MM.1S (cell line): ENCODE measurements at places on chromosomes 3 and 15.

GRCh38 chr3:139267300-139268246, 76.2 kb upstream of the MRPS22 start:
- DNase-seq, result no peak

DNA sequence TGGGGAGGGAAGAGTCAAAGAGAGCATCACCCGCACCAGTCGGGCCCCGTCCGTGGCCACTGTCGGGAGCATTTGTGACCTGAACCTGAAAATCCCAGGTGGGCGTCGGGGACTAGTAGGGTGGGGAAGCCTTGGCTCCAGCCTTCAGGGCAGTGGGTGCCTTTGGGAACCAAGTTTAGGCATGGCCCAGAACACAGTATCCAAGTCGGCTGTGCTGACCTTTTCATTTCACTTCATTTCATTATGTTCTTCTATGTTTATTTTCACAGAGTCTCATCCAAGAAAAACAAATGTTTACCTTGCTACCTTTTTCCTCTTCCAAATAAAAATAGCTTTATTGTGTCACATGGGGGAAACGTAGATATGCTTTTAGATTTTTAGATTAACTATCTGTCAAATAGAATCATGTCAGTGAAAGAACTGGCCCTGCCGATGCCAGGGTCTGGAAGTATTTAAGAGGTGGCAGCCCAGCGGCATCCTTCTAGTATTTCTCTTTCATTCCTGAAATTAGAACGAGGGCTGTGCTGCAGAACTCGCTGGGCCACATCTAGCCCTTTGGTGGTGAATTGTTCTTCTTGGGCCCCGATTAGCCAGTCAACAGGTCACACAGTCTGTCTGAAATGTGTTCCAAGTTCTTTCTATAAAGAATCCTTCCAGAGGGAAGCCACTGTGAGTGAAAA, 60.5 kb downstream of the DNASE1L3 start:
- DNase-seq, result no peak

GRCh38 chr3:21826416-21826815, 75.4 kb upstream of the ZNF385D start:
- peak; percentile 6 for DNase-seq

DNA sequence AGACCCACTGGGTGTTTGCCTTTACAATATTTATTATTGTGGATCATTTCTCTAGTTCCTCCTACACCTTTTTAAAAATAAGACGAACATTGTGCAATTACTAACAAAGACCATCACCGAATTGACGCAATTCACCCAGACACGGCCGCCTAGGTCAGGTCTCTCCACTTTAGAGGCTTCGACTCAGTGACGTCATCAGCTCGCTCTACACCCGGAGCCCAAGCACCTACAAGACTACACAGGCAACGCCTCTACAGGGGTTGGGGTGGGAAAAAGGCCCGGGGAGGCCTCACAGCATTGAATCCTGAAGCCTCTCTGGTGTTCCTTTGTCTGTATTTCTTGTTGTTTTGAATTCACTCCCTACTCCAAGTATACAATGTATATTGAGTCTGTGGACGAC, 16.6 kb downstream of the ZIC4 start:
- DNase-seq, result no peak

DNA sequence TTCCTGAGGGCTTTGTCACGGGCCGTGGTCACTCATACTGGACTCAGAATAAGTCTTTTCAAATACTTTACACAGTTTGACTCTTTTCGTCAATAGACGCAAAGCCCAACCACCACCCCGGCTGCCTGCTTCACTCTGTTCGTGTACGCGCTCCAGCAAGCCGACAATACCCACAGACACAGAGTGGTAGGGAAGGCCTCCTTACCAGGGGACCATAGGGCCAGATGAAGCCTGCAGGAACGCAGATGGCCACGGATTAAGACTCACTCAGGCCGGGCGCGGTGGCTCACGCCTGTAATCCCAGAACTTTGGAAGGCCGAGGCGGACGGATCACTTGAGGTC, 29.7 kb downstream of the EFCAB12 start:
- no peak for DNase-seq

- DNase-seq, result no peak
These were observed 42.3 kb downstream of the EFHB start for GRCh38 chr3:19891740-19892139.

DNA sequence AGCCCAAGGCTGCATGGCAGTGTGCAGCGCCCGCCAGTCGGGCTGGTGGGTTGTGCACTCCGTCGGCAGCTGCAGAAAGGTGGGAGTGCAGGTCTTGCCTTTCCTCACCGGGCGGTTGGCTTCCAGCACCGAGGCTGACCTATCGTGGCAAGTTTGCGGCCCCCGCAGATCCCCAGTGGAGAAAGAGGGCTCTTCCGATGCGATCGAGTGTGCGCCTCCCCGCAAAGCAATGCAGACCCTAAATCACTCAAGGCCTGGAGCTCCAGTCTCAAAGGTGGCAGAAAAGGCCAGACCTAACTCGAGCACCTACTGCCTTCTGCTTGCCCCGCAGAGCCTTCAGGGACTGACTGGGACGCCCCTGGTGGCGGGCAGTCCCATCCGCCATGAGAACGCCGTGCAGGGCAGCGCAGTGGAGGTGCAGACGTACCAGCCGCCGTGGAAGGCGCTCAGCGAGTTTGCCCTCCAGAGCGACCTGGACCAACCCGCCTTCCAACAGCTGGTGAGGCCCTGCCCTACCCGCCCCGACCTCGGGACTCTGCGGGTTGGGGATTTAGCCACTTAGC, 4.3 kb downstream of the ISL2 start:
- DNase-seq, result peak; percentile 43

GRCh38 chr3:64541803-64542202, 146.0 kb downstream of the ADAMTS9 start:
- no peak for DNase-seq

- no peak for DNase-seq
These were observed 77.3 kb upstream of the RARB start for GRCh38 chr3:25350725-25351114.

DNA sequence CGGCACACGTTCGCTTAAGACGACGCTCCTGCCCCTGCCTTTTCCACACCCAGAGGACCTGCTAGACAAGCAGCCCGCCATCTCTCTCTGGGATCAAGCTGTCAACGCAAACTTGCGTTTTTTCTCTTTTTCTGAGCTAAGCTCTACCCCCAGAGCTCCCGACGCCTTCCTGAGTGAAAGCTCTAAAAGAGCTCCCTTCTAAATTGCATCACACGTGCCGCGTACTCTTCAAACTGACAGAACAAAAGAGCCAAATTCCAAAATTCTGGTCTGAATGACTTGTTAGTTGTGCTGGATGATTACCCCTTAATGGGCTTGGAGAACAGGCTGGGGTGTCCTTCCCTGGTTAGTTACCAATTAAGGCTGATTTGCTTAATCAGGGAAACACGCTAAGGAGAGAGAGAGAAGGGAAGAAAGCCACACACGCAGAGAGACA, 81.2 kb downstream of the MDFIC2 start:
- no peak for DNase-seq

GRCh38 chr3:159953325-159954085, 35.1 kb upstream of the IL12A start:
- DNase-seq, result no peak

- no peak for DNase-seq
These were observed 258.4 kb upstream of the ZNF717 start for GRCh38 chr3:76043746-76044145.

GRCh38 chr3:64496786-64497490, 190.9 kb downstream of the ADAMTS9 start:
- no peak for DNase-seq

GRCh38 chr3:195897853-195898415, 10.4 kb downstream of the TNK2 start:
- DNase-seq, result no peak

DNA sequence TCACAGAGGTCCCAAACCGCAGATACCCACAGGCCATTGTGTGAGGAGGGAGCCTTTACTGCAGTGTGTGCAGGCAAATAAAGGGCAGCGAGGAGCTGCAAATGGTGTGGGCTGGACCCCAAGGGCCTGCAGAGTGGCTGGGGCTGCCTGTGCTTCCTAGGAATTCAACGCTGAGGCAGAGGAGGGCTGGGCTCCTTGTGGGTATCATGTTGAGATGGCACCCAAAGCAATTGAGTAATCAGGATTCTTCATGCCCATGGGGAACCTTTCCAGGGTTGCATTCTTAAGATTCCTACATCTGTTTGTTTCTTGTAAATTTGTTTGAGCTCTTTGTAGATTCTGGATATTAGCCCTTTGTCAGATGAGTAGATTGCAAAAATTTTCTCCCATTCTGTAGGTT, 85.4 kb upstream of the LIPC start:
- DNase-seq, result no peak

- DNase-seq, result no peak
These were observed 242.6 kb upstream of the LRTM1 start for GRCh38 chr3:55170444-55170843.

GRCh38 chr3:1469687-1470086, 376.9 kb downstream of the CNTN6 start:
- DNase-seq, result no peak

DNA sequence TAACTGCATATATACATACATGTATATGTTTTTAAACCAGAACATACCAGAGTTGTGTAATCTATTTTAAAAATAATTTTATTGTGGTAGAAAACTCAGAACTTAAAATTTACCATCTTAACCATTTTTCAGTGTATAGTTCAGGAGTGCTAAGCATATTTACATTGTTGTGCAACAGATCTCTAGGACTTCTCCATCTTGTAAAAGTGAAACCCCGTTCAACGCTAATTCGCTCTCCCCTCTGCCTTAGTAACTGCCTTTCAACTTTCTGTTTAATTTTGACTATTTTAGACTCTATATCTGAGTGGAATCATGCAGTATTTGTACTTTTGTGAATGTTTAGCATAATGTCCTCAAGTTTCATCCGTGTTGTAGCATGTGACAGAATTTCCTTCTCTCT, 51.8 kb upstream of the SSR3 start:
- no peak for DNase-seq

- no peak for DNase-seq
These were observed 741 bp upstream of the ZNF106 start for GRCh38 chr15:42491539-42492225.

DNA sequence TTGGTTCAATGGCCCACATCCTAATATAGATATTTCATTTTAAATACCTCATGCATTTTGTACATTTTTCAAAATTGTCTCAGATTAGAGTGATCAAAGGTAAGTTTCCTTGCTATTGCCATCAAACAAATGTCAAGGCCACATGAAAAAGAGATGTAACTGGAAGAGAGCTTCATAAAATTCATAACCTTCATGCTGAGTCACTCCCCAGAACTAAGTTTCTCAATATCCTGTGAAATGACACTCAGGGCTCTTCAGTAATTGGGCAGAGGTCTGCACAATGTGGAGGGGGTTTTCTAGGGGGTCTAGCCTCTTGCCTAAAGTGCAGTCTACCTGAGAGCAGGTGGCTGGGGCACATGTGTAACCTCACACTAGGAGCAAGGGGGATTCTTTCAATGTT, 152.2 kb upstream of the SLC2A2 start:
- DNase-seq, result no peak

GRCh38 chr3:40847551-40847992, 322.8 kb downstream of the ZNF621 start:
- no peak for DNase-seq

GRCh38 chr3:138113326-138113725, 2.1 kb downstream of the DZIP1L start:
- DNase-seq, result no peak

DNA sequence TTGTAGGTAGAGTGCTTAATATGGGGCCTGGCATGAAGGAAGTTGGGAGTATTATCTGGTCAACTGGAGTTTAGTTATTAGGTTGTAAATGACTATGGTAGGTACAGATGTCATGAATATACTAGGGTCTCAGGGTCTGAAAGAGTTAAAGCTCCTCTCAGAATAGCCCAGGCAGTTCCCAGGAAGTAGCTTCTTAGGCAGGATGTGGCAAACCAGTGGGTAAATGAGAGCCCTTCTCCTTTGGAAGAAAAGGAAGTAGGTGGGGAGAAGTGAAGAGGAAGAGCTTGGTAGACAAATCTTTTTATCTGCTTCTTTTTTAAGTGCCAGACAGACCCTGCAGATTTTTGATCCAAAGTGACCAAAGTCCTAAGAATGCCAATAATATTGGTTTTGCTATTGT, 24.5 kb downstream of the MAP2K1 start:
- DNase-seq, result no peak

GRCh38 chr15:98405013-98405412, 243.3 kb upstream of the IGF1R start:
- DNase-seq, result peak; percentile 67

DNA sequence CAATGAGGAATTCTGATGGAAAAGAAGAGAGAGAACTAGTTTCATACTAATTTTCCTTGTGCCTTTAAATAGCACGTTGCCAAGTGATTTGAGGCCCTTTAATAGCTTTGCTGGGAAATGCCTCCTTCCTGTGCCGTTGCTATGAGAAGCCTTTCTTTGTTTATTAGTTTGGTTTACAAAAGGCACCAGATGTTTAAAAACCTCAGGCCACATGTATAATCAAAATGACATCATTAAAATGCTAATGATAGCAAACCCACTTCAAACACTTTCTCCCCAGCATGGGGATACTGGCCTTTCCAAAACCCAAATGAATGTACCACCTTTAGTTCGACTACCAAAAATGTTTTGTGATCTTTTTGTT, 50.0 kb upstream of the TBC1D23 start:
- peak; percentile 36 for DNase-seq

DNA sequence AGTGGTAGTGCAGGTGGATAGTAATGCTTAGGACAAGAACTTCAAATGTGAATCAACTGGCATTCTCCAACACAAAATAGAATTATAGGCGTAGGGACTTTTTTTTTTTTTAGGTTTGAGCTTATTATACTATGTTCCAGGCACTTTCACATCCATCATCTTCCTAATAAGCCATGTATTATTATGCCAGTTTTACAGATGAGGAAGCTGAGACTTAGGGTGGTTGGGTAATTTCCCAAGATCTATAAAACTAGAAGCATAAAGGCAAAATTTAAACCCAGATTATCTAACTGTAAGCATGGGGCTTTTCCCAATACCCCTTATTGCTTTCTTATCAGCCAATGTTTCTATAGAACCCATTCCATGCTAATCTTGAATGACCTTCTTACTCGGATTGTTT, 75.1 kb upstream of the ETV5 start:
- DNase-seq, result no peak

- DNase-seq, result no peak
These were observed 1064.6 kb downstream of the TUSC7 start for GRCh38 chr3:117774130-117774529.

- no peak for DNase-seq
These were observed 42.1 kb upstream of the MB21D2 start for GRCh38 chr3:192959773-192960172.

DNA sequence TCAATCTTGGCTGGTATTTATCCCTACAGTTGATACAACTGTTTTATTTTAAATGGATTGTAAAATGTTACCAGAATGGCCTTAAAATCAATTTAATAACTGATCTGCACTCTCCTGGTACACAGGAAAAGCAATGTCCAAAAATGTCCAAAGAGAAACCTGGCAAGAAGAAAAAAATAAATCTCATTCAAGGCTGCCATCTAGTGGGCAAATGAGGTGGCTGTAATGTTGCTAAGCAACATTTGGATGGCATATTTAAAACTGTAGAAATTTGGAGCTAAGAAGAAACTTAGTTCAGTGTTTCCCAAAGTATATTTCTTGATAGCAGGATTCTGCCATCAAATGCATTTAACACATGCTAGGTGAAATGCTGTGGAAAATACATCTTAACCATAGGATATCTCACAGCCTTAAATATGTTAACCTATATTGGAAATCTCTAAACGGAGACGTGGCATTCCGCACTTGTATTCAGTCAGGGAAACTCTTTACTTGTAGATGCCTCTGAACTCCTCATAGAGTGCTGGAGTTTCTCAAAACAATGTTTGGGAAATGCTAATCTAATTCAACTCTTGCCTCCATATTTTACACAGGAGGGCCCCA, 216.8 kb downstream of the ERC2 start:
- peak; percentile 62 for DNase-seq
